Placental pericyte (primary cell): ENCODE measurements at places on chromosomes 1 and 21. TPM values are rescaled to one million over a fixed set of nuclear protein-coding genes. Genes with fewer than 3 reads are reported as not detected.

The ZMYND12 gene
- total RNA-seq, result 0.14 and 0.66 TPM in 2 replicates

The SLC22A15 gene
- 8.4 and 32.2 TPM in 2 replicates for total RNA-seq

The PYCR2 gene
- 39.6 and 47.4 TPM in 2 replicates for total RNA-seq

The LIN28A gene
- not detected in 2 replicates for total RNA-seq

The PAPPA2 gene
- total RNA-seq, result 0.22 and 1.6 TPM in 2 replicates

The CD160 gene
- total RNA-seq, result not detected in 2 replicates

The C1orf87 gene
- not detected in 2 replicates for total RNA-seq

The TMEM269 gene
- under 0.01 TPM in 1 of 2 replicates, not detected in the other for total RNA-seq

The RAB25 gene
- not detected in 2 replicates for total RNA-seq

The C1orf141 gene
- total RNA-seq, result not detected in 2 replicates

The CELA2A gene
- 0.44 TPM in 1 of 2 replicates, not detected in the other for total RNA-seq

The TSPEAR gene
- not detected in 2 replicates for total RNA-seq

The KIAA1614 gene
- total RNA-seq, result 3.9 and 4.2 TPM in 2 replicates

The TFAP2E gene
- total RNA-seq, result under 0.01 TPM in 1 of 2 replicates, not detected in the other

The S100A12 gene
- not detected in 2 replicates for total RNA-seq

The HORMAD1 gene
- total RNA-seq, result 0.14 and 2.4 TPM in 2 replicates

The LRRC53 gene
- not detected in 2 replicates for total RNA-seq

The SLAMF7 gene
- not detected in 2 replicates for total RNA-seq

The MAN1C1 gene
- 0.14 and 1.3 TPM in 2 replicates for total RNA-seq

The LY9 gene
- total RNA-seq, result not detected in 2 replicates

The AVPR1B gene
- not detected in 2 replicates for total RNA-seq

The FCGR3B gene
- total RNA-seq, result not detected in 2 replicates

The PPIH gene
- 10.5 and 26.5 TPM in 2 replicates for total RNA-seq

The WDR77 gene
- total RNA-seq, result 38.7 and 65.9 TPM in 2 replicates

The PCBP3 gene
- total RNA-seq, result 0.86 and 4.6 TPM in 2 replicates

The LAMC2 gene
- total RNA-seq, result 1.5 and 3.4 TPM in 2 replicates

The OR14K1 gene
- not detected in 2 replicates for total RNA-seq

The HLX gene
- total RNA-seq, result 8.2 and 18.2 TPM in 2 replicates

The ZBTB8B gene
- not detected in 2 replicates for total RNA-seq

The ZNF697 gene
- 25.4 and 32.1 TPM in 2 replicates for total RNA-seq

The SPATA21 gene
- total RNA-seq, result not detected in 2 replicates

The AMY1C gene
- total RNA-seq, result not detected in 2 replicates

The FAM177B gene
- total RNA-seq, result 0.29 TPM in 1 of 2 replicates, not detected in the other

The ACADM gene
- 29.3 and 30.5 TPM in 2 replicates for total RNA-seq

The VAMP3 gene
- 84.5 and 130 TPM in 2 replicates for total RNA-seq

The GJA9 gene
- total RNA-seq, result not detected in 2 replicates

The NFIA gene
- total RNA-seq, result 5.3 and 5.9 TPM in 2 replicates

The BATF3 gene
- 0.88 and 1.3 TPM in 2 replicates for total RNA-seq

The USP21 gene
- 10.7 and 12.0 TPM in 2 replicates for total RNA-seq

The OLFML2B gene
- total RNA-seq, result 0.22 and 10.7 TPM in 2 replicates
